ENCODE measurements at places on chromosomes 1 and 21. TPM values are rescaled to one million over a fixed set of nuclear protein-coding genes. Genes with fewer than 3 reads are reported as not detected.

The RPTN gene
- not detected for total RNA-seq

The DHDDS gene
- total RNA-seq: 44.2 TPM

The SERPINC1 gene
- total RNA-seq: 0.13 TPM

The FMO1 gene
- total RNA-seq: not detected

The PROX1 gene
- total RNA-seq: 0.32 TPM

The C4BPA gene
- not detected for total RNA-seq

All from epithelial cell of alveolus of lung (primary cell).